ENCODE measurements at places on chromosomes 3 and 15.

- no peak for DNase-seq
These were observed 334.6 kb upstream of the TGFBR2 start for GRCh38 chr3:30271781-30272180.

- no peak for DNase-seq
These were observed 69.0 kb downstream of the ATP11B start for GRCh38 chr3:182862159-182862860.

- no peak for DNase-seq
These were observed 417.0 kb downstream of the ROBO2 start for GRCh38 chr3:77456906-77457305.

DNA sequence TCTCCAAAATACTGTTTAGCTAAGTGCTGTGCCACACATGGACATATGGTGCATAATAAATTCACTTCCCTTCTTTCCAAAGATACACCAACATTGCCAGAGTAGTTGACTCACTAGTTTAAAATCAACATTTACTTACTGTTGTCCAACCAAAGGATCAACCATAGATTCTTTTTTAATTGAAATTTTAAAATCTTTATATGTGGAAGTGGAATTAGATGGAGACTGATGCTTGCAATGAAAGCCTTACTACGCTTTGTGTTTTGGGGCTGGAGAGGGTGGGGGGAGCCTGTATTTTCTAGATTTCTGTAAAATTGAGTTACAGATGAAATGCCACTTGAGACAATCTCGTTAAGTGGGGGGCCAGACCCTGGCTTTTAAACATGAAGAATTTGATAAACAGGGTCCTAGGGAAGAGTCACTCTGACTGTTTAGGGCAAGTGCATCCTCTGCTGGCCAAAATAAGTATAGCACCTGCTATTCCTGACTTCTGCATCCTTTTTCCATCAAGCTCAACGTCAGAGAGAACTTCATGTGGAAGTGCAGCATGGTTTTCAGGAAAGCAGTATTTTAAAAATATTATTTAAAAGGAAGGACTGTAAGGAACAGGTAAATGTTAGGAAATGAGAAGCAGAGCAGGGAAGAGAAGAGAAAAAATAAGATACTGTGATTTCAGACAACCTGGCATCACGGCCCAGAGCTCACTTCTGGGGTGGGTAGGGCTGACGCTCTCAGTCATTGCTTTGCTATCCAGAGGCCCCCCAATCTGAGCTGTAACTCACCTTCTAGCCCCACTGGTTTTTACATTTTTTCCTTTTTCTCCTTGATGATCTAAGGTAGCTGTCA lies 76.7 kb downstream of the BOC start:
- DNase-seq, result no peak

DNA sequence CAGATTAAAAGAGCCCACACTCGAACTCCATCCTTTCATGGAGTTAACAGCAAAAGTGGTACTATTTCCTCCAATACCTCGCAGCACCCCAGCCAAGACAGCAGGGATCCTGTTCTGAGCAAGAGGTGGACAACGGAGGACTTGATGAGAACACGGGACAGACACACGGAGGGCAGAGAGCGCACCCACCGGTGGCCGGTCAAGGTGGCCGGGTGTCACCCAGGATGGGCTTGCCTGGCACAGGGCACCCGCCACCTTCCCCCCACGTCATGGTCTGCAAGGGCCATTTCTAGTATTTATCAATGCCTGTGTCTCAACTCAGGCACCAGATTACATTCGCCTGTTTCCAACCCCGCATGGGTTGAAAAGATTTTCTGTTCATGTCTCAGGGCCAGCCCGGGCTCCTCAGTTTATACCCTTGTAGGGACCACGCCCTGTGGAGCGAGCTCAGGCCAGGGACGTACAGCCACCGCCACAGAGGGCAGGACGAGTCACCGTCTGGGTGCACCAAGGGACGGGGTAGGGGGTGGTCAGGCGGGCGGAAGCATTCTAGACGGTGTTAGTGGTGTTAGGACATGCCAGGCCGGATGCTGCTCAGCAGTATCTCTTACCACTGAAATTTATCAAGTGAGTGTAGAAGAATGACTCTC lies 64.2 kb downstream of the CYFIP1 start:
- DNase-seq, result no peak

DNA sequence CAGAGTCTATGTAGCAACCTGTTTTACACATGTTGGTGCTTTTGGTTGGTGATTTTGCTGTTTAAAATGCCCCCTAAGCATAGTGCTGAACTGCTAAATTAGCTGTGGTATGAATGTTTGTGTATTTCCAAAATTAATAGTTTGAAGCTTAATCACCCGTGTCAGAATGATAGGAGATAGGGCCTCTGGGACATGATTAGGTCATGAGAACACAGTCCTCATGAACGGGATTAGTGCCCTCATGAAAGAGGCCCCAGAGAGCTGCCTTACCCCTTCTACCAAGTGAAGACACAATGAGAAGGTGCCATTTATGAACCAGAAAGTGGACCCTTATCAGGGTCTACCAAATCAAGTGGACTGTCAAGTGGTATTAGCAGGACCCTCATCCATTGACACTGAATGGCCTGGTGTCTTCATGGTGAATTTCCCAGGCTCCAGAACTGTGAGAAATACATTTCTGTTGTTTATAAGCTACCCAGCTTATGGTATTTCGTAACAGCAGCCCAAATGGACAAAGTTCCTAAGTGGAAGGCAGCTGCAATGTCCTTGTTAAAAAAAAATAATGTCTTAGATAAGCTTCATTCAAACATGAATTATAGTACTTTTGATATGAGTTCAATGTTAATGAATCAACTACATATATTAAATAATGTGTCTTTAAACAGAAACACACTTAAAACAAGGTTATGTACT lies 37.7 kb upstream of the FRMD4B start:
- no peak for DNase-seq

- DNase-seq, result no peak
These were observed 52.8 kb downstream of the MGA start for GRCh38 chr15:41713047-41713446.

DNA sequence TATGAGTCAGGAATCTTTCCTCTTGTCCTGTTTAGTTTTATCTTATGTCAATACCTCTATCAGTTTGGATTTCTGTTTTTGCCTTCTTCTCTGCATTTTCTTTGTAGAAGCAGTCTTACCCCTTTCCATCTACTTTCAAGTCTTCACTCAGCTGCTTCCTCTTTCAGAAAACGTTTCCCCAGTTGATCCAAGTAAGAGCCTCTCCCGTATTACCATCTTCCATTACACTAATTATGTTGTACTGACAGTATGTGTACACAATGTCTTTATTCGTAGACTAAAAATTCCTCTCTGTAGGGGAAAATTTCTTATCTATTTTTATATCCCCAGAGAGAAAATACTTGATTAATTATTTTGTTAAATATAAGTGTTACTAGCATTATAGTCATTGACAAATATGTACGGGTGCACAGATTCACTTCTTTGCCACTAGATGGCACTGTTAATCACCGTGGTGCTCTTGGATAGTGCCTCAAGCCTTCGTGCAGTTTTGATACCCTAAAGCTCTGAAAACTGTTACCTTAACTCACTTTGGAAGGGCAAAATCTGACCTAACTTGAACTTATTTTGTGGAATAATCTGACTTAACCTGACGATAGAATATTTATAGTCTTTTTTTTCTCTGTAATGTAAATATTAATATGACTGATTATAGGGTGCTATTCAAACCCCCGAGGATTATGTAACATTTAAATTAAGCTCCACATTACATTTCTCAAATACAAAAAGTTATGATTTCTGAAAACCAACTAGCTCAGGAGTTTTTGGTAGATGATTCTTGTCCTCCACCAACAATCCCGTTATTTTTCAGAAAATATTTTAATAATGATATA lies 74.2 kb upstream of the POU1F1 start:
- DNase-seq, result no peak

DNA sequence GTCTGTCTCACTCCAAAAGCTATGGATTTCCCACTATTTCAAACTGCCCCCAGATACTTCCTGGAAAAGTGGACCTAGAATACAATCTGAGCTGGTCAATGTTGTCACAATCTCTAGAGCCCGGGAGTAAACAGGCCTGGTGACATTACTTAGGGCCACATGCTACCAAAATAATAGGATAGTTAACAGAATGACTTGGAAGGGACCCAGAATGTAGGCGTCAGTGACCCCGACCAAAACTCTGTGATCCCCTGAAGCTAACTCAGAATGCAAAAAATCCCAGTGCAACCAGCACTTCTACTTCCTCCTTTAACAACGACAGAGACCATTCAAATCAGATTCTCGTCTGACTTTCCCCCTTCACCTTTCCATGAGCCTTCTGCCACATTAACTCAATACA lies 51.5 kb upstream of the CDV3 start:
- DNase-seq, result no peak

DNA sequence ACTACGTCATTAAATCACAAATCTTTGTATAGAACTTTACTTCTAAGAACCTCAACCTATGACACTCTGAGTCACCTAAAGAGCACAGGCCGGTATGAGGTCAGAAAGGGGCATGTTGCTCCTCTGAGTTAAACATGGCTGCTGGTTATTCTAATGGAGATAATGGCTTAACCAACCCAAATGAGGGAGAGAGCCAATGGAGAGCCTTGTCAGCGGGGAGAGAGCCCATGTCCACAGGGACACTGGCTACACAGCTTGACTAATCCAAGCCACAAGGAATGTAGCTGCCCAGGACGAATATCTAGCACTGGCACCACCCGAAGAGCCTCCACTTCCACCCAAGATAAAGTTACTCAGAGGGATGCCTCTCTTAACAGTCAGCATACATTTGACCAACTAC lies 77.0 kb upstream of the STAC start:
- DNase-seq, result no peak

GRCh38 chr15:69825941-69826818 lies 271.5 kb downstream of the TLE3 start:
- DNase-seq, result no peak

- no peak for DNase-seq
These were observed 99.0 kb downstream of the ANO10 start for GRCh38 chr3:43522727-43523362.

DNA sequence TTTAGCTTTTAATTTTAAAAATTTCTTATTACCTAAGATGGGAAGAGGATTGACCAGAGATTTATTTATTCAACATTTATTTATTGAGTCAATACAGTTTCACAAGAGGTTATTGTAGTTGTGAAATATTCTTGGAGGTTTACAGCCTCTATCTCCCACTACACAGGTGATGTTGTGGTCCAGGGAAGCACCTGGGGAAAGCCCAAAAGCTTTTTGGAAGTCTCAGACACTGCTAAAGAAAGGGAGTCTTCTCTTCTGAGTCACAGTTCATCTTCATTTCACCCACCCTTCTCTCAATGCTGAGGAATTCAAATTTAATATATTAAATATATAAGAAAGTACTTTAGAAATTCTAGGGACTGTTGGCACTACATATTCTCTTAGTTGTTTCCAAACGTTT lies 41.8 kb downstream of the SERPINI1 start:
- DNase-seq, result no peak

- DNase-seq, result no peak
These were observed 337.8 kb upstream of the CBLB start for GRCh38 chr3:106206613-106207012.

GRCh38 chr3:122572940-122573412 lies 4.5 kb upstream of the PARP15 start:
- DNase-seq, result no peak

- DNase-seq, result no peak
These were observed 193.8 kb downstream of the BCHE start for GRCh38 chr3:165643425-165643824.

GRCh38 chr15:48143856-48144255 lies 23.1 kb downstream of the SLC24A5 start:
- DNase-seq, result no peak

- no peak for DNase-seq
These were observed 20.1 kb downstream of the SPTBN5 start for GRCh38 chr15:41873711-41874110.

DNA sequence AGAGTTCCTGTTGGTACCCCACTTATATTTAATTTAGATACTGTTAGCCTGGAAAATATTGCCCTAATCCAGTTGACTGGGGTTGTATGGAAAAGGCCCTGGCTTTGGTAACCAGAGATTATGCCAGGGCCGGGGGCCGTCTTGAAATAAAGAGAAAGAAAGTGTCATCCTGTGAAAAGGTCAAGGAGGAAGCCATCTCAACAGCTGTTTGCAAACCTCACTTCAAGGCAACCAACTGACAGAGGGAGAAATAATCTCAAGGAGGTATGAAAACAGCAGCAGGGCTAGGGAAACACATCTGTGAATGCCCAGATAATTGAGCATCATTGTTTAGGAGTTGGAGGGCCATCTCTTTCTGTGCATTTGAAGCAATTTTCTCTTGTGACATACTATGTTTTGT lies 190.8 kb downstream of the SUCLG2 start:
- no peak for DNase-seq

DNA sequence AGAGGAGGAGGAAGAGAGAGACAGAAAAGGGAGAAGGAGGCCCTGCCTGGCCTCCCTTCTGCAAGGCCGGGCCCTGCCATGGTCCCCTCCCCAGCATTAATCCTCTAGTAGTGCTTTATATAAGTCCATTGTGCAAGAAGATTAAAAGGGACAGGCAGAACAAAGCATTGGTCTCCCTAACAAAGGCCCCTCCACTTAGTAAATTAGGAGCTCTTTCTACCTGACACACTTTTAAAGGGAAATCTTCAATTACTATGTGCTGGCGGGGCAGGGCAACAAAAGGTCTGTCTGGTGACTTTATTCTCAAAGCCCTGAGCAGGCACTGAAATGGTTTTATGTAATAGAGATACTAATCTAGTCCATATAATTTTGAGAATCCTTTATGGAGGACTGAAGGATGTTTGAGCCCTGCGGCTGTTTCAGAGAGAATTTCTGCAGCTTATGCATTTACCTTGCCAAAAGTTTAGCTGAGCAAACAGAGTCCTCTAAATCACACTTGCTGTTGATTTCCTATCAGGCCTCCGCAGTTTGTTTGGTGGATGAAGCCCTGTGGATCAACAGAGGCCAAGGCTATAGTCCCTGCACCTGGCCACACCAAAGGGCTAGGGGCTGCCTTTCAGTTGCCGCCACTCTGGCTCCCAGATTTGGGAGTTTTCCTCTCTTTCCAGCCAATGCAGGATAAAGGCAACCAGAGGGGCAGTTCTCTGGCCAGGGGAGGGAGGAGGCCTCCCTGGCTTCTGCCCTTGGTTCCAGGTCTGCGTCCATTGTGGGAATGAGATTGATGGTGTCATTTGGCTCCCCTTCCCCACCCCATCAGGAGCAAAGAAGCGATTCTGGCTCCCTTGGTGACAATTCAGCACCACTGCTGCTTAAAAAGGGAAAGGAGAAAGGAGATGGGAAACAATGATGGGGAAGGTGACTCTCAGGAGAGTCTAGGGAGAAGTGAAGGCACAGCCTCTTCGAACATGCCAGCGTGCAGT lies 148.0 kb downstream of the MEGF11 start:
- DNase-seq, result no peak

- no peak for DNase-seq
These were observed 662 bp downstream of the TMEM108 start for GRCh38 chr3:133038731-133039375.

DNA sequence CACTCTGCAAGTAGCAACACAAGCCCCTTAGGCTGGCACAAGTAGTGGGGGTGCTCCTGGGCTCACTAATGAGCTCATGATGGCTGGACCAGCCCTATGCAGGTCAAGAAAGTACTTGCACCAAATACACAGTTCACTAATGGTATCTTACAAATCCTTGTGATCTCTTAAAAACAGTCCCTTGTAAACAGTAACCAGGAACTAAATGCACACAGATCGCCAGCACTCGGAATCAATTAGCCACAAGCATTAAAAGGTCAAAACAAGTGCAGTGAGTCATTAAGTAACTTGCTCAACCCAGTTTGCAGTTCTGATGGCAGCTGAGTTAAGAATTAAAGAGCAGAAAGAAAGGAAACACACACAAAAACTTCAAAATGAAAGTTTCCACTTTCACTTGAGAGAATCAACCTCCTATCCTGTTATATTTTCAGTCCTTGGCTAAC lies 43.2 kb downstream of the ARHGEF3 start:
- DNase-seq, result no peak
